Epithelial cell of proximal tubule (primary cell): ENCODE measurements at places on chromosomes 12 and 14. TPM values are rescaled to one million over a fixed set of nuclear protein-coding genes. Genes with fewer than 3 reads are reported as not detected.

GRCh38 chr12:47346251-47347019 lies 266.7 kb upstream of the AMIGO2 start:
- DNase-seq = no peak

CLMN gene
- 4.5 and 9.6 TPM in 2 replicates for total RNA-seq

DNA sequence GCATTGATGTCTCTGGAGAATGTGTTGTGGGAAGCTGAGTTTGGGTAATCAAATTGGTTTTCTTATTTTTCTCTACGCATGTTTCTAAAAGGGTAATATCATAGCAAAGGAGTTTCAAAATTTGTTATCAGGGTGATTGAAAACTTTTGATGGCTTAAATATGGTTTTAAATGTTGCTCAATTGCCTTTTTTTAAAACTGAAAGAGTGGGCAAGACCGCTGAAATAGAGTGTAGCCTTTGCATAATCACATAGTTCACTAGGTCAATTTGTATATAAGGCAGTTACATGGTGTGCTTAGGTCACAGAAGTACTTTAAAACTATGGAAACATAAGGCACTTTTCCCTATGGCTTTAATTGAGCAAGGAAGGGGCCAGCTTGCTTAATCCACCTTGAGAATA lies 167.4 kb downstream of the SNAPC1 start:
- no peak for DNase-seq

- DNase-seq = no peak
These were observed 25.5 kb downstream of the ZFYVE21 start for GRCh38 chr14:103740991-103741689.
